GM23248 (cell line): ENCODE measurements at places on chromosomes 12 and 14.

DNA sequence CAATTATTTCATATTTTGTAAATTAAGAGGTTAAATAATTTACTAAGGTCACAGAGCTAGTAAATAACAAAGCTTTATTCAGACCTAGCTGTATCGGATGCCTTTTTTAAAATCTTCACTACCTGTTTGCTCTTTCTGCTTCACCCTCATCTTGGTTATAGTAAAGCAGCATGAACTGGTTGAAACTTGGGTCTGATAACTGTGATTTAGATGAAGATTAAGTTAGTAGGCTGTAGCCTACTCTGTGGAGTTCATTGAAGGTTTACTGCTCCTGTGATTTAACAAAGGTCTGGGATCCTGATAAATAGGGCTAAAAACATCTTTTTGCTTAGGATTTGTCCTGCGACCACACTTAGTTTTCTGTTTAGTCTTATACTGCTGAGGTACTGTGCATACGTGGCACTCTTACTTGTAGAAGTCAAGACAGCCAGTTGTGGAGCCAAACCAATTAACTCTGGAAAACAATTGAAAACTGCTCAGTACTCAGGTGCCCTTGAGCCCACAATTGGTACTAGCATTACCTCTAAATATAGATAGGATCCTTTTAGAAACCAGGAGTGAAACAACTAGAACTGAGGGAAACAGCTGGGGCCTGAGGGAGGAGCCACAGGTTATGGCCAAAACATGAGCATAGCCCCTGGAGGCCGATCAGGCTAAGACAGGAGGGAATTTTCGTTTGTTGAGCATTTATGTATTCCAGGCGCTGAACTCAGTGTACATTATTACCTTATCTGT is 2.3 kb downstream of the SPATS2 start:
- DNase-seq, result peak; percentile 68

GRCh38 chr12:25529738-25530137 is 23.3 kb downstream of the LMNTD1 start:
- peak; percentile 55 for DNase-seq

- DNase-seq, result peak; percentile 8
Observed at GRCh38 chr14:64879635-64880220, at the start of gene SPTB. SPTB (minus strand) TSS chr14:64879907; CDS start chr14:64823094, 56,813 bp downstream.

DNA sequence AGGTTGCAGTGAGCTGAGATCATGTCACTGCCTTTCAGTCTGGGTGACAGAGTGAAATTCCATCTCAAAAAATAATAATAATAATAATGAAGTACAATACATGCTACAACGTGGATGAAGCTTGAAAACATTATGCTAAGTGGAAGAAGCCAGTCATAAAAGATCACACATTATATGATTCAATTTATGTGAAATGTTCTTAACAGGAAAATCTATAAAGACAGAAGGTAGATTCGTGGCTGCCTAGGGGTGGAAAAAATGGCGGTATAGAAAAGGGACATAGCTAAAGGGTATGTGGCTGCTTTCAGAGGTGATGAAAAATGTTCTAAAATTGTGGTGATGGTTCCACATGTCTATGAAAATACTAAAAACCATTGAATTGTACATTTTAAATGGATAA is 41.0 kb upstream of the AMIGO2 start:
- DNase-seq, result no peak

DNA sequence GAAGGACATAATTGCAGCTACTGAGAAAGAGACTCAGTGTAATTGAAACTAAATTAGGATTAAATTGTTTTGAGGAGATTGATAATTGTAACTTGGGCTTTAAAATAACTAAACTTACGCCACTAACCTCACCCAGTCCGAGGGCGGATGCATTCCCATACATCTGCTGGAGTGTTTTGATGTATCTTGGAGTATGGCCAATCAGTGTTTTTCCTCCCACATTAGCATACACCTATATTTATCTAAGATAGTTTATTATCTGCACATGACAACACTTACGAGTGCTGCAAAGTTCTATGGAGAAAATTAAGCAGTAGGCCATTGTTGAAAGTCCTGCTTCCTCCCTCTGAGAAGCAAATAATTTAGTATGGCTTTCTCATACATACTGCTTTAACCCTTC is 184.7 kb upstream of the PLEKHG7 start:
- DNase-seq, result no peak

DNA sequence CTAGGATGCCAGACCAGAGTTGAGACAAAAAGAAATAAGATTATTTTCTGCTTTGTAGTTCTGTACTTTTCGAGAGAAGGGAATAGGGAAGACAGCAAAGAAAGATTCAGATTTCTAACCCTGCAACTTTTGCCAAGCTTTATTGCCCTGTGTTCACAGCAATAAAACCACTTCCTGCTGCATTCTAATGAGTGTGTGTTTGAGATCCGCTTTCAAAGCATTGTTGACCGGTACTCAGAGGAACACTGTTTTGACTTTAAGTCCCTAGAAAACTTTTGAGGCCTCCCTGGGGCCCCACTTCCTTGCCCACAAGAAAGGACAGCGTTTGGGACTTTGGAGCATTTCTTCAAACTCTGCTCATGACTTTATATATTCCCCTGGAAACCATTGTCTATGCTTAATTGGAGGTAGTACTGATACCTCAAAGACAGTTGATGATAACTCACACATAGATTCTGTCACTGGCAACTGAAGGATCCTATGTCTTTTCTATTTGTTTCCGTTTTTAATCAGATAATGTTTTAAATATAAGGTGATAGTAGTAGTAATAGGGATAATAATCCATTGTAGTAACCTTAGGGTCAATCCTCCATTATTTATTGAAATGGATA is 1.3 kb downstream of the RNASE6 start:
- no peak for DNase-seq

DNA sequence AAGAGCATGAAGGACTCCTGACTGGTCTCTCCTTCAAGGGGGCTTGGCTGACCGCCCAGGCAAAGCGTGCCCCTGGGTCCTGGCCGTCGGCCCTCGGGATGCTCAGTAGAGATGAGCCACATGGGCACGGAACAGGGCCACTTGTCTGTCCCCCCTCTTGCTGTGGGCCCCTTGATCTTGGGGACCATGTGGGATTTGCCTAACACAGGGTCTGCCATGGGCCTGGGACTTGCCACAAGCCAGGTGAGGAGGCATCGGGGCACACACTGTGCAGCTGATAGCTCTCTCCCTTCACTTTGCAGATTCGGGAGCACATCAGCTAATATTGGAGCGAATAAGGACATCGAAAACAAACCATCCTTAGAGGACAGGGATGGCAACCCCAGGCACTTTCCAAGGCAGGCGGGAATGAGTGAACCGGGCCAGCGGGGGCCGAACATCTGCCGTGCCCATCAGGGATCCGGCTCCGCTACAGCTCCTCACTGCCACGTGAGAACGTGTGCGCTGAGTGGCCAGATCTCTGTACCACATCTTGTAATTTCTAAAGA is 88.1 kb downstream of the PIWIL1 start:
- DNase-seq, result no peak

- no peak for DNase-seq
Observed at GRCh38 chr12:106141003-106141402, 2.2 kb upstream of the NUAK1 start.

DNA sequence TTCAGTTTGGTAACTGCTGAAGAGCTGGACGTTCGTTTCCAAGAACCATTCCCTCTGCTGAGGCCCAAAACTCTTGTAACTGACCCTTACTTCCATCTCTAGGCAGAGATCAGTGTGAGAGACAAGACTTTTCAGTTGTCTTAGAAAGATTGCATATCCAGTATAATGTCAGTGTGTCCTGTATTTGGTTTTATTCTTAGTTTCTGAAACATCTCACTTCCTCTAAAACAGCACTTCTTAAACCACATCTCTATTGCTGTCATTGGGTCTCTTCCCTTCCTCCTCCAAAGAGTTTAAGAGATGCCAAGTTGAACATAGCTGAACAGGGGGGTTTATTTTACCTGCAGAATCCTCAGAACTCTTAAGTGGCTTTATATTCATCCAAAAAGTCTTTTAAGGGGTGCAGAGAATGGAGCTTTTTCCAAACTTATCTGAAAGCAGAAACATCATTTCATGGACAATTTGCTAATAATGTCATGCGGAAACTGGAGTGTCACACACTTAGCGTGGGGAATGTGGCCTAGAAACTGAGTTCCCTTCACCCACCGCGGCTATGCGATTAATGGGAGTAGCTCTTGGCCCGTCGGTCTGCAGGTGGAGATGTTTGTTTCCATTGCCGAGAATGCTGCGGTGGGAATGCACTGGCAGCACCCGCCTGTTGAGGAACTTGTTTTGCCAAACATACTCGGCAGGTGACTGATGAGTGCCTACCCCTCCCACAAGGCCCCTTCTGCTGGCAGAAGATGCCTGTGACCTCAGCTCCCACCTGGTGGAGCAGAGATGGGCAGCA is 148.2 kb downstream of the ADGRD1 start:
- no peak for DNase-seq
